ENCODE measurements at places on chromosomes 1 and 21. TPM values are rescaled to one million over a fixed set of nuclear protein-coding genes. Genes with fewer than 3 reads are reported as not detected.

The PDPN gene
- 4.1 TPM for polyA plus RNA-seq

The PPIAL4G gene
- polyA plus RNA-seq, result 0.38 TPM

The CYP4B1 gene
- not detected for polyA plus RNA-seq

The PAQR7 gene
- 7.5 TPM for polyA plus RNA-seq

The STYXL2 gene
- not detected for polyA plus RNA-seq

The SPRR3 gene
- not detected for polyA plus RNA-seq

The FBXO44 gene
- polyA plus RNA-seq, result 11.0 TPM

The FBXO28 gene
- polyA plus RNA-seq, result 14.5 TPM

The SH2D5 gene
- polyA plus RNA-seq, result 0.07 TPM

The KRTAP13-2 gene
- not detected for polyA plus RNA-seq

The SEC16B gene
- 2.0 TPM for polyA plus RNA-seq

The NPHS2 gene
- not detected for polyA plus RNA-seq

The IFNLR1 gene
- polyA plus RNA-seq, result not detected

The SYDE2 gene
- polyA plus RNA-seq, result 0.08 TPM

The FCRL2 gene
- polyA plus RNA-seq, result not detected

The ANGPTL3 gene
- polyA plus RNA-seq, result not detected

The C1orf232 gene
- not detected for polyA plus RNA-seq

The AADACL4 gene
- not detected for polyA plus RNA-seq

Measured in Purkinje cell (primary cell).